Aorta (tissue), 5 donors: ENCODE measurements at places on chromosomes 6 and 20.

- DNase-seq = no peak
These were observed 40.2 kb downstream of the HBS1L start for GRCh38 chr6:135014353-135014832.

DNA sequence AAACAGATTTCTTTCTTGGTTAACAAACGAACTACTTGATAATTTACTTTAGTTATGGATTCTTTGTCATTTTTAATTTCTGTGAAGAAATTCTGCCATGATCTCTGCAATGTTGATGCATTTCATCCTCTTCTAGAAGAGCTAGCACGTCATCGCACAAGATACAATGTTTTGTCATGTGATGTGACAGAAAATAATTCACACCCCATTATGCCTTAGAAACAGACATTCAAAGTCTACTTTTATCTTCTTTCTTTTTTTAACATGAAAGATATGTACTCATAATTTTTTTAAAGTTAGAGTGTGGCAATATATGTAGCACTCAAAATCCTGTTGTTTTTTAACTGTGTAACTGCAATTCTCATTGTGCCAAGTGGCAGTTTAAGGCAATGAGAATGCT lies 39.6 kb upstream of the NELFCD start:
- DNase-seq = no peak

GRCh38 chr6:117034547-117034946 lies 157.5 kb downstream of the RFX6 start:
- DNase-seq = no peak

GRCh38 chr6:133752129-133752528 lies 136.8 kb upstream of the TCF21 start:
- no peak for DNase-seq

DNA sequence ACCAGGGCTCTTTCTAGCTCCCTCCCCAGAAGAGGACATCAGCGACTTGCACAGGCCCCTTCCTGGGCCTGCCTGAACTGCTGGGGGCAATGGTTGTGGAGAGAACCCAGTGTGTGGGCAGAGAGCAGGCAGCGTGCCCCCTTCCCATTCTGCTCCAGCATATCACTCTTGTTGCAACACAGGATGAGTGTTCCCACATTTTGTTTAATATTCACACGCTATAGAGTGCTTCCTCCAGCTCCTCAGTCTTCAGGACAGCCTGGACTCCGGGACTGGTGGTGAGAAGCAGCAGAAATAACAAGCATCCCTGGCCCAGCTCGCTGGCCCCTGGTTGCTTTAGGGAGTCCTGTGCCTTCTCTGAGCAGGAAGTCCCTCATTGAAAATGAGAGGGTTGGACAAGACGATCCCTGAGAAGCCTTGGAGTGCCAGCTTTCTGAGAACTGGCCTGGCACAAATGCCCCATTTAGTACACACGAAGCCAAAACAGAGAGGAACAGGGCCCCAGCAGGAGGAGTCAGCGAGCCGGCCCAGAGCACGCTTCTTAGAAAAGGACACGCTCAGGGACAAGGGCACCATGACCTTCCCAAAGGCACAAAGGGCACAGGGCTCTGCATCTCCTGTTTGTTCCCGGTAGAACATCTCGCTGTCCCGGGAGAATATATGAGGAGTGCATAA lies 84.2 kb upstream of the FOXC1 start:
- no peak for DNase-seq

- DNase-seq = no peak
These were observed 95.6 kb upstream of the ANKEF1 start for GRCh38 chr20:9939231-9939630.

DNA sequence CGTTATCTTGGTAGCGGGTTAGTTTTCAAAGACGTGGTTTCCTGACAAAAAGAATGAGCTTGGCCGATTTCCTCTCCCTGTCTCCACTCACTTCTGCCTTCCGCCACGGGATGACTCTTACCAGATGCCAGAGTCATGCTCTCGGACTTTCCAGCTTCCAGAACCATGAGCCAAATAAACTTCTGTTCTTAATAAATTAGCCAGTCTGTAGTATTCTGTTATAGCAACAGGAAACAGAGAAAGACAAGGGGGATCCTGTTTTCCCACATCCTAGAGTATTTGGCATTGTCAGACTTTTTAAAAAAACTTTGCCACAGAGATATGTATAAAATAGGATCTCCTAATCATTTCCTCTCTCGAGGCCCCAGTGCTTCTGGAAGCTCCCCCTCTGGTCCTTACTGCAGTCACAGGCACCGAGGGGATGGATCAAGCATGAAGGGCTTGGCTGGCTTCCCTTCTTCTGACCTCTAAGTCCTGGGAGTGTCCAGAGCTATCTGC lies 84.9 kb upstream of the NAA20 start:
- DNase-seq = peak; percentile 74

GRCh38 chr6:15076565-15076964 lies 169.3 kb upstream of the JARID2 start:
- DNase-seq = no peak

DNA sequence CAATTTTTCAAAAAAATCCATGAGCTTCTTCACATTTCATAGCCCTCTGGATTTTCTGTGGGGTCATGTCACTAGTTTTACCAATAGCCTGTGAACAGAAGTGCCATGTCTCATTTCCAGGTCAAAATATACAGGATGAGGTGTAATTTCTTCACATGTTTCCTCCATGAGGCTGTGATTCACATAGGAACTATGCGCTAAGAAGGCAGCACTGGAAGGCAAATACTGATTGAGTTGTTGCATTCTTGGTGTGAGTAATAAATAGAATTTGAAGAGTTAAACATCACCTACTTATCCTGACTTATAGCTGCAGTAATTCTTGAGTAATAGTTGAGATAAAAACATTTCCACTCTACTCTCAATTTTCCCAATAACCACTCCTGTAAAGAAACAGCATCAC lies 442.3 kb downstream of the HAO1 start:
- no peak for DNase-seq

DNA sequence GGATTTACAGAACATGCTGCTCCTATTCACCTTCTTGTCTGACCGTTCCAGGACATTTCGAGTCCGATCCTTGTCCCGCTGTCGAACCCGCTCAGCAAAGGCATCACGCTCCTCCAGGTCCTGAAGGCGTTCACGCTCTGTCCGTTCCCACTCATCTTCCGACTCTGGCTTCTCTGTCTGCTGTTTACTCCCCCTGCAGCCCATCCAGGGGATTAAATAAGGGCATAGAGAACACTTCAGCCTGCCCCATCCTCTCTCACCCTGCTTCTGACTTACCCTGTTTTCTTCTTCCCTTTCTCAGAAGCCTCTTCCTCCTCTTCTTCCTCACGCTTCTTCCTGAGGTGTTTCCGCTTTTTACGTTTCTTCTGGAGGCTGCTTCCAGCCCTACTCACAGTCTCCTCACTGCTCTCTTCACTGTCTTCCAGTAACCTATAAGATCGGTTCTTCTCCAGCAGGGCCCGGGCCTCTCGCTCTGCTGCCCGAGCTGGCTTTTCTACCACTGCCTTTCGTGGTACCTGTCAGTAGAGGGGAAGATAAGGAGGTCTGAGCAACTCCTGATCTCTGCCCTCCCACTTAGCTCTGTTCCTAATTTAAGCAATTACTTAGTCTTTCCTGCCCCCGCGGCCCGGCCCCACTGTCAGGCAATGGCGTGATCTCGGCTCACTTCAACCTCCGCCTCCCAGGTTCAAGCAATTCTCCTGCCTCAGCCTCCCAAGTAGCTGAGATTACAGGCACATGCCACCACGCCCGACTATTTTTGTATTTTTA lies 1.9 kb downstream of the DHX16 start:
- DNase-seq = no peak

- DNase-seq = no peak
These were observed 244.3 kb upstream of the CHD6 start for GRCh38 chr20:41862476-41862875.

DNA sequence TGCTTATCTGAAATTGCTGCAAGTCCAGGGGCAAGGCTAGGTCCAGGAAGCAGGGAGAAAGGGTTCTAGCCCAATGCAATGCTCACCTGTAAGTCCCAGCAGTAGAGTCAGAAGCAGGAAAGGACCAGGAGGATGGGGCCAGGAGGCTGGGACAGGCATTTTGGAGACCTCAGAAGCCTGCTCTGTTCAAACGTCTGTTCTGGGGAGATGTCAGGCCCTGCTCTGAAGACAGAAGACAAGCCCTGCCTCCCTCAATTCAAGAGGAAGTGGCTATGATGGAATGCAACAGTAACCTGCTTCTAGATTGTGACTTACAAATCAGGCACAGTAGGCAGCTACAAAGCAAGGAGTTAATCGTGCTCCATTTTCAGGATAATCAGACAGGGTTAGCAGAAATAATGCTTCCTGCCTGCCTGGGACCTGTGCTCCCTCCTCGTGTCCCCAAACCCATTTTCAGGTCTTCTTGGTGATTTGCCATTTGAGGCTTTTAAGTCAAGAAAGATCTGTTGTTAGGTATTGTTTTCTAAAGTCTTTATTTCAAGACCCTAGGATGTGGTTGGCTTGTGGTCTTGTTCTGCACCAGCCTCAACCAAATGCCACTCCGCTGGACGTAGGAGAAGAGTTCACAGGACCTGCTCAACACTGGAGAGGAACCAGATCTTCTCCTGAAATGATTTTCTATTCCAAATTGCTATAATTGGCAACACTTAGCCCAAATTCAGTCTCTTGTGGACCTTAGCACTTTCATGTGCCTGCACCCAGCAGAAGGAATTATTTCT lies at the start of gene SIRPG:
Gene SIRPG (minus strand): TSS at position 224 of the 779 bp plus-strand sequence. CDS start 65 bp downstream, at position 159.
- DNase-seq = no peak

DNA sequence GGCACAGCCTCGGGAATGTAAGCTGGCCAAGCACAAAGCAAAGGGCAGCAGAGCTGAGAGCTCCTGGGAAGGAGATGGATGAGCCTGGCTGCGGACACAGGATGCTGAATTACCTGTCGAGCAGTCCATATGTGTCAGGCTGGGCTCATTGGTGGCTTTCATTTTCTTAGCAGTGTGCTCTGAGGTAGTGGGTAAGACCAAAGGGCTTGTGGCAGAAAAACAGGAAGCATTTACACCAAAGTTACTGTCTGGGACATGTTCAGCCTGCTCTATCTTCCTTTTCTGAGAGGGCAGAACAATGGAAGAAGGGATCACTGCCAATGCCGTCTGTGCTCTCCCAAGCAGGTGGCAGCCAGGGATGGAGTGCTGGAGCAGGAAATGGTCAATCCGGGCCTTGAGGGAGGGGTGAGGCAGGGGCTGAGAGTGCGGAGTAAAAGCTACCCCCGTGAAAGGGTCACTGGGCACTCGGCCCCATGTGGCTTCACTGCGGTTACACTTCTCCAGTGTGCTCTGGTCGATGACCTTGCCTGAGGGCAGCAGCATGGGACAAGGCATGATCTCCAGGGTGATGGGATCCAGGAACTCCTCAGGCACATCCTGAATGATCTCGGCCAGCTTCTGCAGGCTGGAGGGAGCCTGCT lies 36.9 kb upstream of the AVP start:
- DNase-seq = no peak

- no peak for DNase-seq
These were observed 130.4 kb upstream of the CCDC28A start for GRCh38 chr6:138643210-138643609.

DNA sequence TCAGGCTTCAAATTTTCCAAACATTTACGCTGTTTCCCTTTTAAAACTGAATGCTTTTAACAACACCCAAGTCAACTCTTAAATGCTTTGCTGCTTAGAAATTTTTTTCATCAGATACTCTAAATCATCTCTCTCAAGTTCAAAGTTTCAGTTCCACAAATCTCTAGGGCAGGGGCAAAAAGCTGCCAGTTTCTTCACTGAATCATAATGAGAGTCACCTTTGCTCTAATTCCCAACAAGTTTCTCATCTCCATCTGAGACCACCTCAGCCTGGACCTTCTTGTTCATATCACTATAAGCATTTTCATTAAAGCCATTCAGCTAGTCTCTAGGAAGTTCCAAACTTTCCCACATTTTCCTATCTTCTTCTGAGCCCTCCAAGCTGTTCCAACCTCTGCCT lies 69.1 kb downstream of the RNF217 start:
- DNase-seq = no peak

DNA sequence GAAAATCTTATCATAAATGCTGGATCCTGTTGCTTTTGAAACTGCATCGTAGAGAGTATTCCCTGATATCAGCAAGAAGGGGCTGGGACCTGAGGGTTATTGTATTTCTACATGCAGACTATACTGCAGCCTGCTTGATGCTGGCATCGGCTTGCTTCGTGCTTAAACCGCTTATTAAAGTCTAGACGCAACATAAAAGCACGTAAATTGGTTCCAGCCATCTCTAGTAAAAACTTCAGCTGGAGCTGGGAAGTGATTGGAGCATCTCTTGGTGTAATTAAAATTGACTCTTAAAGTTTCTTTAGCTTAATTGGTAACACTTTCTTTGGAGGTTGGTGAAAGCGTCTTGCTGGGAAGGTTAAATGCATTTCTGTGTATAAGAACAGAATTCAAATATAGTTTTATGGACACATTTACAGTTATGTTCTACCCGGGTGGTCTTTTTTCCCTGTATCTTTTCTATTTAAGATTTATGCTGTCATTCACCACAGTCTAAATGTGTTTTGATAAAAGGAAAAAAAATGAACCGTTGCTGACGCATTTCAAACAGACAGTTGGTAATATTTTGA lies 139.0 kb upstream of the JAG1 start:
- DNase-seq = no peak

DNA sequence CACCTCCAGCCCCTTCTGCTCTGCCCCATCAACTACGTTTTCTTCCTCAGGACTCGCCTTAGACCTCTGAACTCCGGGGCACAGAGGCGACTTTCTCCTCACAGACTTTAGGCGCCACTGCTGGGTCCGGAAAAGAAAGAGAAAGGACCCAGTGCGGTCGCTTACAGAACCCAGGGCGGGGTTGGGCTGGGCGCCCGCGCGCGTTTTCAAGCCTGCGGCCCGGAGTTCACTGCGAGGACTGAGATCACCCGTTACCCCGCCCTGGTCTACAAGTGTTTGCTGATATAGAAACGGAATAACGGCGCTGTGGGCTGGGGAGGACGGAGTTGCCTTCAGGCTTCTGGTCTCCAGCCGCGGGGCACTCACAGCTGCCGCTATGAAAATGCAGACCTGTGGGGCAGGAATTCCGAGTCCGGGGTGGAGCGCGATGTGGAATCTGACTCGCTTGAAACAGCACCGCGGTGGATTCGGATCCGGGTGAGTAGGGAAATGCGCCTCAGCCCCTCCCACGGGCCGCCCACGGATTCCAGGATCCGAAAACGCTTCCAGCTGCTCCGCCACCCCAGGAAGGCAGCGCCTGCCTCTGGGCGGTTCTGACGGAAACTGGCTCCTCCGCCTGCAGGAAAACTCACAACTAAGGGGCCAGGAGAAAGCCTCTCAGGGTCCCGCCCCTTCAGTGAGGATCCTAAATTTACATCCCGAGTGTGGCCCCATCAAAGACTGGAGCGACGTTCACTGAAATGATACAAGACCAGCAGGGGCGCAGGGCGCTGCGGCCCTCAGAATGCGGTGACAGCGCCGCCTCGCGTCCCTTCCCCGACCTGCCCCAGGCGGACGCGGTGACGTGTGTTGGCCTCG lies 29.4 kb downstream of the HLA-F start:
- DNase-seq = peak; percentile 97

DNA sequence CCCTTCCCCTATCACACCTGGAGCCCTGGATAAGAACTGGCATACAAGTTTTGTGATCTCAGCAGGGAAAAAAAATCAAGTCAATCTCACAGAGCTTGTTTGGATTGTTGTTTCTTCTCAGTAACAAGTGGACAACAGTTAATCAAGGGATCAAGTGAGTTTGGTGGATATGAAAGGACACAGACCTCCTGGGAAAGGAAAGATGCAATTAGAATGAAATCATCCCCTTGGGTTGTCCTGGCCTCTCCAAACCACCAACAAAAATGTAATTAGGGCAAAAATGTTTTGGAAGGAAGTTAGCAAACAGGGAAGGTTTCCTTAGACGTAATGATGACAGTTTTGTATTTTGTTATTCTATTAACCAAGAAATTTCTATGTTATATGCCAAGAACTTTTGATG lies 99.1 kb upstream of the PRDM1 start:
- DNase-seq = no peak
